ENCODE measurements at places on chromosomes 6 and 20. TPM values are rescaled to one million over a fixed set of nuclear protein-coding genes. Genes with fewer than 3 reads are reported as not detected.

The PDYN gene
- not detected for polyA plus RNA-seq

The TP53TG5 gene
- not detected for polyA plus RNA-seq

The UQCC2 gene
- polyA plus RNA-seq = 46.7 TPM

The FKBP5 gene
- 57.9 TPM for polyA plus RNA-seq

The HLA-DRB5 gene
- 0.06 TPM for polyA plus RNA-seq

The RAET1L gene
- polyA plus RNA-seq = 3.3 TPM
